PC-9 (cell line): ENCODE measurements at places on chromosomes 11 and 22. TPM values are rescaled to one million over a fixed set of nuclear protein-coding genes. Genes with fewer than 3 reads are reported as not detected.

KRTAP5-2 gene
- not detected in 2 replicates for total RNA-seq

DNA sequence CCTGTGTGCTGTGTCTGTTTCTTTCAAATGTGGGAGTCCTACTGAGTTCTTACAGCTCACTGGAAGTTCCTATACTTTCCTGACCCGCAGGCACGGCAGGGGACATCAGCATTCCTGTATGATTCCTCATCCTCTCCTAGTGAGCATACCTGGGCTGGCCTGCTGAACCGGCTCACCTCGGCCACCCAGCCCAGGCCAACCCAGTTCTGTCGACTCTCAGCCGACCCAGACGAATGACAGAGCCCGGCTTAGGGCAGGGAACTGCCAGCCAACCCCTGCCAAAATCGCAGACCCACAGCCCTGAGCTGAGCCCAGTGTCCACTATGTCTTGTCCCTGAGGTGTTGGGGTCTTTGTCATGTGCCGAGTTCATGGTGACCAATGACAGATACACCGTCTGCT is 339.7 kb downstream of the BRD1 start:
- peak; percentile 94 for DNase-seq

DNA sequence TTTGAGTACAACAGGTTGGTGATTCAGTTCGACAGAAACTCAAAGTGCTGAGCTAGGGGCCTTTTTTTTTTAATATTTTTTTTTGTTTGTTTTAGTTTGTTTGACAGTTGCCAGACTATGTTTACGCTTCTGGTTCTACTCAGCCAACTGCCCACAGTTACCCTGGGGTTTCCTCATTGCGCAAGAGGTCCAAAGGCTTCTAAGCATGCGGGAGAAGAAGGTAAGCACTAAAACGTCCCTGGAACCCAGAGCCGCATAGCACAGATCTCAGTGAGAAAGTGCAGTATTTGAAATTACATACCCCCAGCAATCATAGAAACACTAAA is 649 bp downstream of the PRRG4 start:
- peak; percentile 83 for DNase-seq

MB gene
- 5.0 and 5.8 TPM in 2 replicates for total RNA-seq

GRCh38 chr11:58582437-58582836 is 3.6 kb downstream of the ZFP91 start:
- DNase-seq, result no peak

DNA sequence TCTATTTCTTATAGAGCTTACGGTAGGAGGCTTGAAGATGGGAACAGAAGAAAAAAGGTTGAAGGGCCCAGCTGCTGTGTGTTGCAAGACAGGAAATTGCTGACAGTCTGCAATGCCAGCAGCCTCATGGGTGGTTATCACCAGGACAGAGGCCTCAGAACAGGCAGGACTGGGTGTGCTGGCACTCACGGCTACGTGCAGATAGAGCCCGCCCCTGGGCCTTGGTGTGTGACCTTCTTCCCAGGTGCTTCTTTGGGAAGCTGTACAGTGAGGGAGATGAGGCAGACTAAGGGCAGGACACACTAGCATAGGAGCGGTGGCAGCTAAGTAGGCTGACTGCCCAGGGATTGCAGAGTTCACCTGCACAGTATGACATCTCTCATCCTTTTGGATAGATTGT is 12.6 kb downstream of the PRAME start:
- no peak for DNase-seq

OR8A1 gene
- not detected in 2 replicates for total RNA-seq

GRCh38 chr22:39446239-39446721 is 10.5 kb upstream of the MGAT3 start:
- DNase-seq, result no peak

- no peak for DNase-seq
Measured at GRCh38 chr22:28883657-28883916, 215 bp downstream of the ZNRF3 start.

- DNase-seq, result no peak
Measured at GRCh38 chr11:13434247-13435205, 28.5 kb downstream of the BTBD10 start.

WT1 gene
- total RNA-seq, result not detected in 2 replicates

DNA sequence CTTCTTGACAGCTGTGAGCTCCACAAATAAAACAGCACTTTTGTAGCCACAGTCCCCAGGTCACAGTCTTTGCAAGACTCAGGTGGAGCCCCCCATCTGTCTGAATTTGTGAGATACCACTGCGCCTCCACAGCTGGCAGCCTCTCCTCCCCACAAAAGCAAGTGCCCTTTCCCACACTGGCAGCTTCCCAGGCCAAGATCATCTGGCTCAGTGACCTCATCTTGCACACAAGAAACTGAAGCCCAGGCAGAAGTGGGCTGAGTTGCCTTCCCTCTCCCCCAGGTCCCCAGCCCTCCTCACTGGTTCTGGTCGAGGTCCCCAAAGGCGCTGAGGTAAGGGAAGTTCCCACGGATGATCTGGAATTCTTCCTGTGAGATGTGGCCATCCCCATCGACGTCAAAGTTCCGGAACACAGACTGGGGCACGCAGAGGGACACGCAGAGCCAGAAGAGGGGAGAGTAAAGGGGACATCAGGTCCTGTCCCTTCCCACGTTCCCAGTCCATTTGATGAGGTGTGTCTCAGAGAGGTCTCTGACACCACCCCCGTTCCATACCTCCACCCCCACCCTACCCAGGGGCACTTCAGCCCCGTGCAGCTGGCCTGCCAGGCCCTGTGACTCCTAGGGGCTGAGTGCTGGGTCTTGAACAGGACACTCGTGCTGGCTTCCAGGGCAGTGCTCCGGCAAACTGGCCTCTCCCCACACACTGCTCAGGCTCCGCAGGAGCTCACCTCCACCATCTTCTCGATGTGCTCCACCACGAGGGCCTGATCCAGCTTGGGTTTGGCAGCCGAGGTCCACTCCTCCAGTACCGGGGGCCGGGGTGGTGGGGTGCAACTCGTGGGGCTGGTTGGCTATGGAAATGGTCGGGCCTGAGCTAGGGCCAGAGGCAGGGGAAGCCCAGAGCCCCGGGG is 8.9 kb downstream of the RASGRP2 start:
- DNase-seq, result no peak

DNA sequence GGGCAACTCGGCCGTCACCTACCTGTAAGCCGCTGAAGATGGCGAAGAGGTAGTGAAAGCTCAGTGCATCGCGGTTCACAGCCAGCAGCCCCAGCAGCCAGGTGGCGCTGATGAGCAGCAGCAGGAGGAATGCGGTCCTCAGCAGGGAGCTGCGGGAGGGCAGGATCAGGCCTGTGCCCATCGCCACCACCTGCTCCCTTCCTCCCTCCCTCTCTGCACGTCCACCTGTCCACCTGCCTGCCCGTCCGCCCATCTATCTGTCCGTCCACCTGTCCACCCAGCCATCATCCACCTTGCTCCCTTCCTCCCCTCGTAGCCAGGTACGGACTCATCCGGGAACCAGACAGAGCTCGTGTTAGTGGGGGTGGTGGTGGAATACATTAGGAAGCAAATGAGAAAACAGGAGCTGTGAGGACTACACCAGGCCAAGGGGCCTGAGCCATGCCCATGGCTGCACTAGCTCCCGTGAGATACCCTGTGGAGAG is 32.2 kb downstream of the TRMU start:
- DNase-seq, result peak; percentile 40

DNA sequence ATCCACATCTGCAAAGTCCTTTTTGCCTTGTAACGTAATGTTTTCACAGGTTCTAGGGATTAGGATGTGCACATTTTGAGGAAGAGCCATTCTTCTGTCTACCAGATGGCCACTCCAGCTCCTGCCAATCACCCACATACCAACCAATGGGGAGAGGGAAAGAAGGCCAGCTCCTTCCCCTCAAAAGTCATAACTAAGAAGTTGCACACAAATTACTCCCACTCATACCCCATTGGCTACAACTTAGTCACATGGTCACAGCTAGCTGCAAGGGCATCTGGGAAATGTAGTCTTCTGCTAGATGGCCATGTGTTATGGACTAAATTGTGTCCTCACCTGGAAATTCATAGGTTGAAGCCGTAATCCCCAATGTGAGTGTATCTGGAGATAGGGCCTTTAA is 15.4 kb upstream of the MYOD1 start:
- DNase-seq, result no peak

GRCh38 chr11:106137061-106137460 is 59.6 kb downstream of the AASDHPPT start:
- DNase-seq, result no peak

WNT7B gene
- 66.9 and 75.5 TPM in 2 replicates for total RNA-seq

CYTH4 gene
- total RNA-seq, result not detected in 2 replicates

GRCh38 chr11:44611088-44611487 is 45.6 kb downstream of the CD82 start:
- no peak for DNase-seq

DNA sequence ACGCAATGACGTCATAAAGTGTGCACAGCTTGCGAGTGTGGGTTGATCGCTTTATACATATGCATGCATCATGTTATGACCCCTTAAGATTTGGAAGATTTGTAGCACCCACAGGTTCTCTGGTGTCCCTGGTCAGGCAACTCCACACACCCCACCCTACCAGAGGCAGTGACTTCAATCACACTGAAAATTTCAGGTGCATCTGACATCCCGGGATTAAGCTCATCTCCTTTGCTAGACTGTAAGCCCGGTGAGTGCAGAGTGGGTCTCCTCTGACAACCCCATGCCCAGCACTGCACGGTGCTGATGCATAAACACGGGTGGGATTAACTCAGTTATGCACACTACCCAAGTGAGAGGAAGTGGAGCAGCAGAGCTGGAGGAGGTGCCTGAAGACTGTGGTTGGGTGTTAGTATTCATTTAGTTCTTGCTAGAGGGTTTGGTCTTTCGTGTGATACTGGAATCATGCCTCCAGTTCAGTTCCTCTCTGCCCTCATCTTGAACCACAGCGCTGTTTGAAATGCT is 6.5 kb downstream of the ARSA start:
- DNase-seq, result no peak

DNA sequence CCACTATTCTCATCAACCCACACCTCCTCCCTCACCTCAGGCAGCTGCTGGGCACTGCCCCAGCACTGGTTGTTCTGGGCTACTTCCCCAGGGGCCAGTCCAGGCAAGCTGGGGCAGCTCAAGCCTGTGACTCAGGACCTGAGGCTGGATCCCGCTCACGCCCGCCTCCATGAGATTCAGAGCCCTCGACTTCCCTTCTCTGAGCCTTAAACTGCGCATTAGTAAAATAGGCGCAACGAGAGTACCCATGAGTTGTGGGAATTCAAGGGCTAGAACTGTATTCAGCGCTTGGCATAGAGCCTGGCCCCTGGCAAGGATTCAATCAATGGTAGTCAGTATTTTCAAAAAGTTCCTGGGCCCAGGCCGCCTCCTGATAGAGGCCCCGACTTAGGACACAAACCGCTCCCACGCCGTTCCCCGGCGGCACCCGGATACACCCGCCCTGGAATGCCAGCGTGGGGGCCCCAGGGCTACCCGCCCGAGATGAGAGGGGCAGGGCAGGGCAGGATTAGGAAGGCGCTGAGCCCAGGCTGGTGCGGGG is 723 bp upstream of the CD82 start:
- DNase-seq, result peak; percentile 76

DNA sequence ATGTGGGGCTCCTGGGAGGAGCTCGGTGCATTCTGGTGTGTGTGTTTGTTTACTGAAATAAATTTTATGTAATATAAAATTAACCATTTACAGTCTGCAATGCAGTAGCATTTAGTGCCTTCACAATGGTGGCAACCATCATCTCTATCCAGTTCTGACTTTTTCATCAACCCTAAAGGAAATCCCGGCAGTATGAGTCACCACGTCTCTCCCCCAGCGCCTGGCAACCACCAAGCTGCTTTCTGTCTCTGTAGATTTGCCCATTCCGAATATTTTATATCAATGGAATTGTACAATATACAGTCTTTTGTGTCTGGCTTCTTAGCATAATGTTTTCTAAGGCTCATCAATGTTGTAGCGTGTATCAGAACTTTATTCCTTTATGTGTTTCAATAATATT is 300.5 kb downstream of the MIAT start:
- DNase-seq, result no peak

DNA sequence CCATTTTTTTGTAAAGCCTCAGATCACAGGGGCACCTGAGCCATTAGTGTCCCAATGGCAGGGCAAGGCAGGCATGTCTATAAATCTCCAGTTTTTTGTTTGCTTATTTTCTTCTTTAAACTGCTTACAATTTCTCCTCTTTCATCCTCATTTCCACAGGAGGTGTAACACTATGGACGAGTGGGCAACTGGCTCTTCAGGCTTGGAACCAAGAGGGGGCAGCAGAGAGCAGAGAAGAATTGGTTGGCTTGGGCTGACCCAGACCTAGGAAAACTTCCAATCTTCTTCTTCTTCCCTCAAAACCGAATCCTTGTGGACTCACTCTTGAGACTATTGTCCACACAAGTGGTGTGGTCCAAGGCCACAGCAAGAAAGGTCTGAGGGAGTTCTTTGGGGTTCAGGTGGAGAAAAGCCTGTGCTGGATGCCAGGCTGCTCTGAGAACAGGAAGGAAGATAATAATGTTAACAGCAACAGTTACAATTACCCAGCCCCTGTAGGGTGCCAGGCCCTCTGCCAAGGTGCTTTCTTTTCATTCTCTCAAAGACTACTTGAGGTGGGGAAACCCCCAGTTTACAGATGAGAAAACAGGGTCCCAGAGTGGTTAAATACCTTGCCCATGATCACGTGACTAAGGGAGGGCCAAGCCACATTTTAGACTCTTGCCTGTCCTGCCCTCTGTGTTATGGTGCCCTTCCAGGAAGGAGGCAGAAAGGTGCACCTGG is 70.7 kb upstream of the E2F8 start:
- peak; percentile 63 for DNase-seq

DNA sequence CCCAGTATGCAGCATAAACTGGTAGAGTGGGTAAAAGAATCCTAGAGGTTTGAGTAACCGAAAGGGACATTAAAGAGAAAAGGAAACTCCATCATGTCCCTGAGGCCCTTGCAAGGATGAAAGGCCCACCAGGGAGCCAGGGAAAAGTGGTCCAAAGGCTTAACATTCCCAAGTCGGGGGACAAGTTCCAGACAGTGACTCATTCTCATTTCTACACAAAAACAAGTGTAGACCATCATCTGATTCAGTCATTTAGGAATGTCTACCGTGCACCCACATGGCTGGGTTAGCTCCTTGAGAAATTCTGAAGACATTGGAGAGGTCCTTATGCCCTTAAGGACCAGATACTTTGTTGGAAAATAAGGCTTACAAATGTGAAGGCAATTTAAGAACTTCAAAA is 4.8 kb upstream of the NOX4 start:
- DNase-seq, result no peak

GRCh38 chr11:101202614-101203013 is 73.0 kb upstream of the PGR start:
- no peak for DNase-seq

DNA sequence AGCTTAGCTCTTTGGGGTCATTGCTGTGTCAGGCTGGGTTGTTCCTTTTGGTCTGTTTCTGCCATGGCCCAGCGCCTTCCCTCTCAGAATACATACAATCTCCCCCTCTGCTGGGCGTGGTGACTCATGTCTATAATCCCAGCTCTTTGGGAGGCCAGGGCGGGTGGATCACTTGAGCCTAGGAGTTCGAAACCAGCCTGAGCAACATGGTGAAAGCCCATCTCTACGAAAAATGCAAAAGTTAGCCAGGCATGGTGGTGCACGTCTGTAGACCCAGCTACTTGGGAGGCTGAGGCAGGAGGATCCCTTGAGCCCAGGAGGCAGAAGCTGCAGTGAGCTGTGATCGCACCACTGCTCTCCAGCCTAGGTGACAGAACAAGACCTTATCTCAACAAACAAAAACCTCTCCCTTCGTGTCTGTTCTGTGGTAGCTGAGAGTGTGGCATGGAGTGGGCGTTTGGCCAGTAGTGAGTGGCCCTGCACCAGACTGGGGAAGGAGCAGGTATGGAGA is 46.7 kb upstream of the RAB1B start:
- no peak for DNase-seq
